Kidney tubule cell (primary cell): ENCODE measurements at places on chromosomes 4 and X.
A peak's percentile ranks its signal among the peaks of the same experiment; 100 is the strongest.

DNA sequence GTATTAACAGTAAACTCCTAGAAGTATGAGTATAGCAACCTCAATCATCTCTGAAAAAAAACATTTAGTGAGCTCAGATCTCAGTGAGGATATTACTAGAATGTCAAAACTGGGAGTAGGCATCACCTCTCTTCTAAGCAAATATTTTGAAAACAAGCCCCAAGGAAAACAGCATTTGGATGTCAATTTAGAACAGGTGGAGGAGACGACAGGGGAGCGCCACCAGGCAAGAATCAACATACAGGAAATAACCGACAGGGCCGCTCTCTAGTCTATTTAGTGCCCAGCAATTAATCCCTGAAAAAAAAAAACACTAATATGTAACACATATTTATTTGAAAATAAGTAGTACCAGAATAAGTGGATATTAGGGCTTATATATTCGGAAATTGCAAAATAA lies 940.3 kb upstream of the ADGRL3 start:
- DNase-seq = no peak

DNA sequence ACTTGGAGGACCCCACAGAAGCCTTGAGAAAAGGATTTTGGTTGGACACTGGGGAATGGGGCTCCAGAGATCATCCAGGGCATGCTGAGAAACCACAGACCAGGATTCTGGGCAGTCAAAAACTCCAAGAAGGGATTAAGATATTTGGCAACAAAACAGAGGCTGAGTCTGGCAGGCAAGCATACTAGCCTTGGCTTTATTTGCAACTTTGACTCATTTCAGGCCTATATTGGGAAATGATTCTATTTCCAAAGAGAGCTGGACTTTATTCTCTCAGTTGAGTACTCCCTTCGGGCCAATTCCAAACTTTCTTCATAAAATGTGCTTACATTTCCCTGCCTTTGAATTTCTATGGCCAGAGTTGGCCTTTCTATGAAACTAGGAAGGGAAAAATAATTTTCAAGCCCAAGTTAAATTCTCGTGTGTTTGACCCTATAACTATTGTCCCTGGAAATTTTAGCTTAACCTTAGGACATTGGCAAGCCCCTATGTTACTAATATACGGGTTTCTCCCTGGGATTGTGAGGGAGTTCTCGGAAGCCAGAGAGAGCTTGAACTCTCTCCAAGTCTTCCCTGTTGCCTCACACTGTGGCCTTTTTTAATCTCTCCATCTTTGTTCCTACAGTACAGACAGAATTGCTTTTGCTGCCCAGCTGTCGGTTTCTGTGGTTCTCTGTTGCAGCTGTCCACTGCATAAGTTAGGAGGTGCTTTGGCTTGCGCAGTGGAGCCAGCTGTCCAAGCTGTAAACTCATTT lies 112.6 kb upstream of the FAM9A start:
- no peak for DNase-seq

DNA sequence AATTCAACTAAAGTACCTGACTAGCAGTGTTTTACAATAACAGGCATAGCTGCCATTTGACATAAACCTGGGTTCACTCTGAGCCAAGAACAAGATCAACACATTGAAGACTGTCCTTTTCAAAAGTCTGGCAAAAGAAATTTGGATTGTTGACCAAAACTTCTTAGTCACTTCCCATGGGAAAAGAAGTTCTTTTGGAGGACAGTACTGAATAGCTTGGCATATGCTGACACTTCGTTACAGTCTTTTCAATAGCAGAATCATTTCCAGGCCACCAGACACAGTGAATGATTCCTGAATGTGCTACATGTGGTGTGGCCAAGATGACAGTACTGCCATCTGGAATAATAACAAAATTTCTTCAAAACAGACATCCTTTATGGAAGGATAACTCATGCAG lies 560.3 kb downstream of the GRID2 start:
- DNase-seq = no peak

DNA sequence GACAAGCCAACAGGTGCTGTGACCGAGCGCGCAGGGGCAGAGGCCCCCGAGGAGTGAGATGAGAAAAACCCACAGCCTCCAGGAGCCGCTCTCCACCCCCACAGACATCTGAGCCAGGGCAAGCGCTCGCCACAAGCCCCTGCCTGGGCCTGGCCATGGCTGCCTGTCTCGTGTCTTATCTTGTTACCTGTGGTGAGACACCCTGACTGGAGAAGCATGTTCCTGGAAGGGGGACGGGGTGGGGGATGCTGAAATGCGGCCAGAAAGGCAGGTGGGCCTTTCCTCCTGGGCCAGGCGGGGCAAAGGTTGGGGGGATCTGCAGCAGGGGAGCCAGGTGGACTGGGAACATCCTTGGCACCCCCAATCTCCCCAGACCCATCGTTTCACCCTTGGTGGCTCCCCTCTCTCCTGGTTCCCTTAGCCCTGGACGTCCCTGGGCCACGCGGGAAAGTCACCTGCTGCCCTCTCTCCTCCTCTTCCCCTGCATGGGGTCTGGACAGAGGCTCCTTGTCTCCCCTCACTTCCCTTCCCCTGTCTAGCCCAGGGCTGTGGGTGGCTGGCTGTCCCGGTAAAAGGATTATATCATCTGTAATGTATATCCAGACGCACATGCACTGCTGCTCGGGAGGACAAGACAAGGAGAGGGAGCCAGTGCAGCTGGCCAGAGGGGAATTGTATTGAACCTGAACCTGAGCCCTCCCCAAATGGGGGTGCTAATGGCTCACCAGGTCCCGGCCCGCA lies 8.4 kb upstream of the DUSP9 start:
- no peak for DNase-seq

- peak; percentile 54 for DNase-seq
These were observed 123.9 kb downstream of the UCHL1 start for GRCh38 chr4:41380511-41381157.

DNA sequence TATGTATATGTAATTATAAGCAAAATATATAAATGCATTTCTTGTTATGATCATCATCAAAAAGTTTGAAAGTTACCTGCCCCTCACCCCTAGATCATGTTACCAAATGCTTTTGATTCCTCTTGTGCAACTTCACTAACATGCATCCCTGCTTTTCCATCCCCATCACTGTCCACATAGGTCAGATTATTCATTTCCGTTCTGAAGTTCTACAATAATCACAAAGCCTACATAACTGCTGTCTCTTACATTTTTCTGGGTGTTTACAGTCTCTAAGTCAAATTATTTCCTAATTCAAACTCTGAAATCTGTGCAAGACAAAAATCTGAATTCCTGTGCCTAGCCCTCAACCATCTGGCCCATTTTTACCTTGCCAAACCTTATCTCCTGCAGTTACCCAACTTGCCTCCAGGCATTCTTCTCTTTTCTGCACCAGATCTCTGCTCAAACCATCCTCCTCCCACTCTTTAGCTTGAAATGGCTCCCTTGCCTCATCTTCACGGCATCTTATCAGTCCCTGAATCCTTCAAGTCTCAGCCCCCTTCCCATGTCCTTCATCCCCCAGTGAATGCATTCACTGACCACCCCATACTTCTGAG lies 42.4 kb upstream of the SLC39A8 start:
- DNase-seq = no peak

DNA sequence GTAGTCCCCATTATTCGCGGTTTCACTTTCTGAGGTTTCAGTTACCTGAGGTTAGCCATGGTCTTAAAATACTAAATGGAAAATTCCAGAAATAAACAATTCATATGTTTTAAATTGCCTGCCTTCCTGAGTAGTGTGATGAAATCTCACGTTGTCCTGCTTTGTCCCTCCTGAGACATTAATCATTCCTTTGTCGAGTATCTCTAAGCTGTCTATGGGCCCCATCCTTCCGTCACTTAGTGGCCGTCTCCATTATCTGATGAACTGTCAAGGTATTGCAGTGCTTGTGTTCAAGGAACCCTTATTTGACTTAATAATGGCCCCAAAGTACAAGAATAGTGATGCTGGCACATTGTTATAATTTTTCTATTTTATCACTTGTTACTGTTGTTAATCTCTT lies 94.8 kb downstream of the ADGRL3 start:
- no peak for DNase-seq

DNA sequence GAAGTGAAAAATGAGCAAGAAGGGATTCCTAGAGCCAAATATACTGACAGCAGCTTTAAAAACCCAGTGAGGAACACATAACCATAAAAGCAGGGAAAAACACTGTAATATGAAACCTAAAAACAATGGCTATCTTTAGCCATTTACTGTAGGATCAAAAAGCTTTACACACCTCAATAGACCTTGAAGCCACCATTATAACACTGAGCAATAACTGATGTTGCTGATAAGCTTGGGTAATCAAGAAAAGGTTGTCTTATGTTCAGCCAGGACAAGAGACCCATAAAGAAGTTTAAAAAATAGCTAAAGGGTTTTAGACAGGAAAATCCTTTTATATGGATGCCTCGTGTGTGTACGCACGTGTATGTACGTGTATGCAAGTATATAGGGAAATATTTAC lies 16.9 kb downstream of the GATB start:
- DNase-seq = no peak

- peak; percentile 78 for DNase-seq
These were observed 14.3 kb downstream of the G3BP2 start for GRCh38 chr4:75658876-75659275.

GRCh38 chr4:7264694-7265093 lies 72.4 kb downstream of the SORCS2 start:
- no peak for DNase-seq

DNA sequence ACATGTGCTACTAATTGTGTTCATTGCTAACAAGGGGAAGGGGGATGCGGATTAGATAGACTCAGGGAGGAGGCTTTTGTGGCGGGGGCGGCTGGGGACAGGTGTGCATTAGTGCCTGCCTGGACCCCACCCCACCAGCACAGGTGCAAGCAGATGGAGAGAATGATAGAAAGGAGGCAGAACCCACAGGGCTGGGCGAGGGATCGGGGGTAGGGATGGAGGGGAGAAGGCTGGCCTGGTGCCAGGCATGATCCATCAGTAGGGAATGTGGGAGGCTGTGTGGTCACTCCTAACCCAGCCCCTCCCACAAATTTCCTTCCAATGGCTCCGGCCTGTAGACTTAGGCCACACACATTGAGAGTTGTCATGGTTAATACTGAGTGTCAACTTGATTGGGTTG lies 30.5 kb upstream of the CRMP1 start:
- no peak for DNase-seq

- no peak for DNase-seq
These were observed 117.0 kb downstream of the SPOCK3 start for GRCh38 chr4:167117273-167117672.

- DNase-seq = no peak
These were observed 23.8 kb upstream of the KIAA0232 start for GRCh38 chr4:6758728-6759127.

DNA sequence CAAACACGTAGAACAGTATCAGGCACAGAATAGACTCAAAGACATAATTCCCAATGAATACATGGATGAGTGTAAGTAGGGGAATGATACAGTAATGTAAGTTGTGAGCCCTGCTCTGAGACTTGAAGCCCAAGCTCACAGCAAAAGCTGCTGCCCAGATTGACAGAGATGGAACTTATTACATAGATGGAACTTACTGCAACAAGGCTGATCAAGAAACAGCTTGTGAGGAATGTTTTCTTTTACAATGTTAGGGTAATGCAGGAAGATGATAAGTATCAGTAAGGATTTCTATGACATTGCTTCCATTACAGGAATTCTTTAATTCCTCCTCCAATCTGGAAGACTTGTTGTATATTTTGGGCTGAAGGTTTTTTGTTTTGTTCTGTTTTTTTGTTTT lies 278.4 kb downstream of the IL15 start:
- DNase-seq = no peak

GRCh38 chrX:10519761-10520160 lies 100.6 kb downstream of the MID1 start:
- no peak for DNase-seq

- peak; percentile 95 for DNase-seq
These were observed 49.7 kb downstream of the RBM47 start for GRCh38 chr4:40579983-40580382.

GRCh38 chr4:136219592-136220125 lies 1312.6 kb downstream of the PCDH18 start:
- no peak for DNase-seq

DNA sequence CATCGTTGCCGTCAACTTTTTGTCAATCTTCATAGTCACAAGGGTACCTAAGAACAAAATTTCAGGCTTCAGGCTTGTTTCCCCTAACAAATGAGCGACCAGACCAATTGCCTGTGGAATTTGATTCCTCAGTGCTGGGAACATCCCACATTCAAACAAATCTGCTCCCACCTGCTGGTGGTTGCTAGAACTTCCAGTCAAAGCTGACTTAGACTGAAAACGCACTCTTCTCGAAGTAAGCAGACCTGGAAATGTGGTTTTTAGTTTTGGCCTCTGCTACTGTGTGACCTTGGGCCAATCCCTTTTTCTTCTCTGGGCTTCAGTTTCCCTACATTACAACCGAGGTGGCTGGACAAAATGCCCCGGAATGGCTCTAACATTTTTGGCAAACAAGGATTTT lies 1.8 kb upstream of the GABRQ start:
- DNase-seq = peak; percentile 54

DNA sequence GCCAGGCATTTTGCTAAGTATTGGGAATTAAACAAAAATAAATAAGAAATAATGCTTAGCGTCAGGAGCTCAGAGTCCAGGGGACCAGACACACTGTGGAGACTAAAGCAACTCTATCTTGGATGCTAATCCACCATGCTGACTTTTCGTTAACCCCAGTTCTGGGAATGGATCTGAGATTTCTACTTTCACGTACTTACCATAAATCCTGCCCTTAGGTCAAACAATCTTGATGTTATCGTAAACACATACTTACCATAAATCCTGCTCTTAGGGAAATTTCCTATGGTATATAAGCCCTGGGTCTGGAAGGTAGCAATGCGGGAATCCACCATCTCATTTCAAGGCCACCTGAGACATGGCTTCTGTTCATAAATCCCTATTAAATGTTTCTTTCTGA lies 204.5 kb upstream of the IGFBP7 start:
- no peak for DNase-seq

DNA sequence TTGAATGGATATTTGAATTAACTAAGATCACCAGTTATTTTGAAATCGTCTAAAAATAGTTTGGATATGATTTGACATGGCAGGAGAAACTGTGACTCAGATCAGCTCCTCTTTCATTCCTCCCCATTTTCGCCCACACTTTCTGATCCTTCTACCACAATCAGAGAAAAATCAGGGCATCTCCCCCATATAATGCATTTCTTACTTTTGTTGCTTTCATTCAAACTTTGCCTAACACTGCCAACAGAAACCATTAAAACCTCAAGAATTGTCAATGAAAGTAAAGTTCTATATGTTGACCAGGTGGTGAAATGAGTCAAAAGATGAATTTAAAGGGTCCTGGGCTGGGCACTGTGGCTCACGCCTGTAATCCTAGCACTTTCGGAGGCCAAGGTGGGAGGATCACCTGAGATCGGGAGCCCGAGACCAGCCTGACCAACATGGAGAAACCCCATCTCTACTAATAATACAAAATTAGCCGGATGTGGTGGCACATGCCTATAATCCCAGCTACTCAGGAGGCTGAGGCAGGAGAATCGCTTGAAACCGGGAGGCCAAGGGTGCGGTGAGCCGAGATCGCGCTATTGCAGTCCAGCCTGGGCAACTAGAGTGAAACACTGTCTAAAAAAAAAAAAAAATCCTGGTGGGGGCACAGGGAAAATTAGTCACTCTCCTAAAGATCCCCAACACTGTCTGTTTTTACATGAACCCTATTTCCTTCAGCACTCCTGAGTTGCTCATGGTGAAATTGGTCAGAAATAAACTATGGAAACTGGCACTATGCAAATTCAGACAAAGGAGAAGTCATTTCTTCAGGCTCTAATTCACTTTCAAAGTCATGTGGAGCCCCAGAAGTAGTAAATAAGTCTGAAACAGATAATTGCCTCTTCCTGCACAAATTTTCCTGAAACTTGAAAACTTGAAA lies 122.8 kb upstream of the NOCT start:
- no peak for DNase-seq

- DNase-seq = peak; percentile 84
These were observed at the start of gene ACSL1 for GRCh38 chr4:184825896-184826690. TSS of gene ACSL1 (minus strand) at chr4:184825968. CDS start at chr4:184803514, 22,454 bp downstream.
